PC-3 (cell line): ENCODE measurements at places on chromosomes 6 and 20. TPM values are rescaled to one million over a fixed set of nuclear protein-coding genes. Genes with fewer than 3 reads are reported as not detected.

BHLHE23 gene
- not detected in 2 replicates for total RNA-seq

GPX5 gene
- not detected in 2 replicates for total RNA-seq

RIPOR3 gene
- 0.04 TPM in 1 of 2 replicates, not detected in the other for total RNA-seq

- no peak for DNase-seq
Measured at GRCh38 chr6:115914098-115914497, 146.6 kb downstream of the FRK start.

DNA sequence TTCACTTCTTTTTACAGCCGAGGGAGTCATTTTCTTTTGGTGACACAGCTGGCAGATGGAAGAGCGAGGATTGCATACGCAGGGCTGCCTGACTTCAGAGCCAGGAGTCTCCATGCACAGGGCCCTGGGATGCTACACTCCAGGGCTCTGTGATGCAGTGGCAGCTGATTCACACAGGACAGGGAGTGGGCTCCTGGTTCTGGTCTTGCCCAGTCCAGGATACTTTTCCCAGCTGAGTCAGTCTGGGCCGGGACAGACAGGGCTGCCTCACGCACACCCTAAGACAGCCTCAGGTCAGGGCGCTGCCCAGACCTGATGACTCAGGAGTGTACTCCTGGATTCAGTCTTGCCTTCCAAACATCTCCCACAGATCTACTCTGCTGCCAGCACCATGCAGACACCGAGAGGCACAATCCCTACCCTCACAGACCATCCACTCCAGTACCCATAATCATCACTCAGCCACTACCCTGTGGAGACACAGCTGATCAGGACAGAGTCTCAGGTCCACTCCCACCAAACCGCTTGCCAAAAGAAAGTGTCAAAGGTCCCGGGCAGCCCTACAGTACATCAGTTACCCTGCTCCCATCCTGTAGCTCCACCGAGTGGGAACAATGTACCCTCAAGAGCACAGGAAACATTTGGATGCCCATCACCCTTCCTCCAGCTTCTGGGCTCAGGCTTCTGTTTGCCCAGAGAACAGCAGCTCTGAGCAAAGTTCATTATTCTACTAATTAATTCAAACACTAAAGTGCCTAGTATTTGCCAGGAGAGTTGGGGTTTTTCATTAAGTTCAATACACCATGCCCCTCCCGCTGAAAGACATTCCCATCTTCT, 11.5 kb downstream of the SDC4 start:
- DNase-seq, result peak; percentile 98

- DNase-seq, result no peak
Measured at GRCh38 chr6:33915134-33915533, 111.3 kb upstream of the MLN start.

DNA sequence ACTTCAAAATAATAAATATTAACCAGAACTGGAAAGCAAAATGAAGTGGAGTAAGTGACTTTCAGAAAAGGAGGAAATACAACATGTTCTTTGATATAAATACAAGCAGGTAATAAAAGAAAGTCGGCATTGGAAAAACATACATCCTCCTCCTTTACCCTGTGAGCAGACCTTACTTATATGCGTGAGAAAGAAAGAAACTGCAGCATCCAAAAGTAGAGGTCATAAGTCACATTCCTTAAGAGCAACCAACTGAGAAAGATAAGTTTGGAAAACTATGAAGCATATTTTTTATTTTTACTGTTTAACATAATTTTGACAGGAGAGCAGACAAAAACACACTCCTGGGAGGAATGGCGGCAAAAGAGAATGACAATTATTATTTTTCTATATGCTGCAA, 155.5 kb downstream of the HACE1 start:
- DNase-seq, result peak; percentile 16

DNA sequence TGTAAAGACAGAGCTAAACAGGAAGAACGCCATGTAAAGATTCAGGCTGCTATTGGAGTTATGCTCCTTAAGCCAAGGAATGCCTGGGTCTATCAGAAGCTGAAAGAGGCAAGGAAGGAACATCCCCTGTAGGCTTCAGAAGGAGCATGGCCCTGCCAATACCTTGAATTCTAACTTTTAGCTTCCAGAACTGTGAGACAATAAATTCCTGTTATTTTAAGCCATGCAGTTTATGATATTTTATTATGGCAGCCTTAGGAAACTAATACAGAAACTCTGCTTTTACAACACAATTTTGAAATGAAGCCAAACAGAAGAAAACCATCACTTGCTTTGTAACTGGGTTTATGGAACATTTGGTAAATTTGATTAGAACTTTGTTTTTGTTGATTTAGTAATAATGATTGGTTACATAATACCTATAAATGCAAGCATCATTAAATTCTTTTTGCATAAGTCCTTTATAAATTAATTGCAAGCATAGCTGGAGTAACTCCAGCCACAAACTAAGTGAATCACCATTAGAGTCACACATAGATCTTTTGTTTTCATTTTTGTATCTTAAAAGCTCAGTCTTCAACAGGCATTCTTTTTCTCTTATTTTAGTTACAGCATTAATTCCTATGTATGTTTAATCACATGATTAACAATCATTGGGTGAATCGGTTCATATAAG, 33.5 kb upstream of the TSPYL1 start:
- DNase-seq, result no peak

DNA sequence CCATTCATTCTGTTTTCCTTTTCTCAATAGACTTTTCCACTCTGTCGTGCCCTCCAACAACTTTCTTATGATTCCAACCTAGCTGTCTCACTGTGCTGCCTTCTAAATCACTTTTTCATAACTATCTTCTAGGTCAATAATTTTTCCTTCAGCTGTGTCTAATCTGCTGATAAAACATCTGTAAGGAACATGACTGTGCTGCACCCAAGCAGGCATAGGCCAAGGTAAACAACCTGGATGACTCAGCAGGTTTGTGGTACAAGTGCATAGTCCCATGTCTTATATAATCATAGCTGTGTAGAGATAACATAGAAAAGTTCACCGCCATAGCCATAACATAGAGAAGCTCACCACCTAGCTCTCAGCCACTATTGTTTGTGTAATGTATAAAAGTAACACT, 332.3 kb downstream of the PLCB1 start:
- DNase-seq, result peak; percentile 50

GRCh38 chr6:107769053-107769658, 55.0 kb downstream of the SCML4 start:
- no peak for DNase-seq

GRCh38 chr20:60057866-60058807, 99.9 kb downstream of the CDH26 start:
- DNase-seq, result no peak

DNA sequence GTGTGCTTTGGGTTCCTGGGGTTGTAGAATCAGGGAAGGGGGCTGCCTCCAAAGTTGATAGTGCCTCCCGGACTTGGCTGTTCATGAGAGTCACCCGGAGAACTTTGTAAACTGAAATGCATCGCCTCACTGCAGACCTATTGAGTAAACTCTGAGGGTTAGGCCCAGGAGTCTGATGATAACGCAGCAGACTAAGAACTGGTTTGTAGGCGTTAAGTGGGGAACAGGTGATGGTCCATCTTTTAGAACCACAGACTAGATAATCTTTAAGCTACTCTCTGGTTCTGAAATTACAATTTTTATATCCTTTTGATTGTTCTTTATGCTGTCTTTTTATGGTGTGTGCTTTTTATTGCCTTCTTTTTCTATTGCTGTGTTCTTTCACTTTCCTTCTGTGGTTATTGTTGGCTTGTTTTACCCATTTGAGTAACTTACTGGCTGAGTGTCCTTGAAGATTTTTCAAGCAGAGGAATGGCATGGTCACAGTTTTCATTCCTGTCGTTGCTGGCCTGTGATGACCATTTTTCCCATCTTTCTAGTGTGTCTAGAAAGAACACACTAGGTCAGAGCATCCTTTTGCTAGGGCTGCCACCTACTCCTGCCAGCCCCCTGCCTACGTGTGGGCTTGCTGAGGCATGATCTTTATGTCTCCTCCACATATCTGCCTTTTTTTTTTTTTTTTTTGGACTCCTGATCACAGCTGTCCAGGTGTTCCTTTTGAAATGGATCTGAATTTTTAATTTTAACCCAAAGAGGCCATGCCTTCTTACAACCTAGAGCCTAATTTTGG, 30.9 kb downstream of the LRRC1 start:
- no peak for DNase-seq

- DNase-seq, result no peak
Measured at GRCh38 chr6:164911151-164911550, 398.3 kb downstream of the C6orf118 start.

DNA sequence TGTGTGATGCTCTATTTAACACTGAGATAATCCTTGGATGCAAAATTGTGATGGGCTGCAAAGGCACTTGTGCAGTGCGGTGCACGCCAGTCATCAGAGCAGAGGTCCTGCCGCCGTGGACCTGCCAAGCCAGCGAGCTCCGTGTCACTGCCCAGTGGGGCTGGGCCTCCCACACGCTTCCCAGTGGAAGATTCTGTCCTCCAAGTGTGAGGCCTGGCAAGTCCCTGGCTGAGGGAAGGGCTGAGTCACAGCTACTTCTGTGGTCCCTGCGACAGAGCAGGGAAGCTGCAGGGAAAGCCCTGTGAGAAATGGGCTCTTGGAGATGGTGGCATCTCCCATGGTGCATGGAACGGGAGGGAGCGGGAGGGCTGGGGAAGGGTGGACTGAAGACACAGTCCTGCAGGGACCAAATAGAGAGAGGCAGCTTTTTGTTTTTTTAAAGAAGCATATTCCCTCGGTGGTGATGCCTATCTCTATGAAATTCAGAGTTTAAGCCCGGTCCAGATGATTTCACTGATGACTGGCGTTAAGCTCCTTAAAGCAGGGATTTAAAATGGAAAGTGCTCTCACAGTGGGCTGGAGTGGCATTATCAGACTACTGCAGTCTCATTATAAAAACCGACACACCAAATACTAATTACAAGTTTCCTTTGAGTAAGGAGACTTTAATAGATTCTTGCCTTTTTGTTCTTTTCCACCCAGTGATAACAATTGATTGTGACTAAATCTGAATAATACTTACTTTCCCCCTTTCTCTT, 413.7 kb downstream of the QKI start:
- no peak for DNase-seq
